ENCODE measurements at places on chromosomes 3 and 15.

DNA sequence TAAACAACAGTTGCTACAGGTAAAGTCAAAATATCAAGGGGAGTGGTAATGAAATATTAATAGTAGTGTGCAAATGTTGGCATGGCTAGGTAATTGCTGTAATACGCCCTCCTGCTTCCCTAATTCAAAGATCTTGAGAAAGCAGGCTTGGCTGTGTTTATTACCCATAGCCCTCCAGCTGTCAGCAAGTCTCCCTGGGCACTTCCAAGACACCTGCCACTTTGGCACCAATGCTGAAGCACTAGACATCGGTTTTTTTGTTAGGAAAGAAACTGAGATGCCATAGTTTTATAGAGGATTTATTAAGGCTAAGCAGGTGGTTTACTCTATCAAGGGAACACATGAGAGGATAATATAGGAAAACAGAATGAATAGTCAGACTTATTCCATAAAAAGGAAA is 64.4 kb downstream of the P2RY1 start:
- DNase-seq: no peak

DNA sequence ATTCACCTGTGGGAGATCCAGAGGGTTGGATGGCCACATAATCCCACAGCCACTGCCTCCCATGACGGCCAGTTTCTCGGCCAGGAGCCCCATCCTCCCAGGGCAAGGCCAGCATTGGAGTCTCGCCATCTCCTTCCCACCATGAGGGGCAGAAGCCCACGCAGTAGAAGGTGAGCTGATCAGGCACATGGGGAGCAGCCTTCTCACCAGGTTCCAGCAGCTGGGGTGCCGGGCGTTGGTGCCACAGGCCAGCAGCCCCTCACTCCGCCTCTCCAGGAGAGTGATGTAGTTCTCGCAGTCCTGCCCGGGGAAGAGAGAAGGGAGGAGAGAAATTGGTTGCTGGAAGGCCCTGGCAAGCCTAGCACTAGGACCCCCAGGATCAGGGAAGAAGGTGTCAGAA is 16.1 kb downstream of the SEMA7A start:
- no peak for DNase-seq

- no peak for DNase-seq
These were observed 101.6 kb downstream of the CBLB start for GRCh38 chr3:105767216-105767615.

DNA sequence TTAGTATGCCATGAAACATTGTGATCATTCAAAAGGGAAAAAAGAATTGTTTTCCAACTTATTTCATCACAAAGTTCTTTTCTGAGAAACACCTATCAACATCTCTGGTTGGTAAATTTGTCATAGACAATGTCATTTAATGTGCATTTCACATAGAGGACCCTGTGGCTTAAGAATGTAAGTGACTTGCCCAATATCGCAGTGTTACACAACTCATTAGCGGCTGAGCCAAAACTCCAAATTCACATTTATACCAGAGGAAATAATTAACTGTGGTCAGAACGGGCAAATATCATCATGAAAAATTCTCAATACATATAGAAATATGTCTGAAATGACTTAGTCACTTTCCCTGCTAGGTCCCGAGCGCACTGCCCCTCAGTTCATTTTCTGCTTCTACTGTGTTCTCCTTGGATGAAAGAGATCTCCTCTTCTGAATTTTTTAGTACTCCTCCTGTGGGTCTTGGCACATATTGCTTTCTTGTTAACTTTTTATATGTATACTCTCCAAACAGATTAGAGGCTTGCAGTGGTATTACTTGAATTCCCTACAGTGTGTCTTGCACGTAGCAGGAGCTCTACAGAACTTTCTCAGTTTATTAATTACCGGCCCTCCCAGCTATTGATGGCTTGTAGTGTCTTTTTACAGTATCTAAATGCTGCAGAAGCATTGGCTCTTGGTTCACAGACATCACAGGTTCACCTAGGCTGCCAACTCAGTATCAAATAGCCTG is 33.1 kb downstream of the PTX3 start:
- no peak for DNase-seq

GRCh38 chr3:2098398-2099027 is at the start of gene CNTN4:
Gene CNTN4, plus strand, starts transcription at chr3:2098866.
- no peak for DNase-seq

DNA sequence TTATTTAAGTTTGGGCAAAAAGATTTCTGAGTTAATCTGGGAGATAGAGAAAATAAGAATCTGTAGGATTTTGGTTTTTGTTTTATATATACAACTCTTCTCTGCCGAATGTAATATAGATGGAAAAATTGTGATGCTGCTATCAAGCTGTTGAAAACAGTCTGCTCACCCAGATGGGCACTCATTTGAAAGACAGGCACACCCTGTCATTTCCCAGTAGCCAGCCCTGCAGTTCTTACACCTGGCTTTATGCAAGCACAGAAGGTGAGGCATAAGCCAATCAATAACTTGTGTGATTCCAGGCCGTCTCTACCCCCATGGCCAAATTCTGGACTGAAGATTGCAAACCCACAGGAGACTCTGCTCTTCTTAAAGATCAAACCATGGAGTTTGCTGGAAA is 27.1 kb upstream of the PTX3 start:
- no peak for DNase-seq

DNA sequence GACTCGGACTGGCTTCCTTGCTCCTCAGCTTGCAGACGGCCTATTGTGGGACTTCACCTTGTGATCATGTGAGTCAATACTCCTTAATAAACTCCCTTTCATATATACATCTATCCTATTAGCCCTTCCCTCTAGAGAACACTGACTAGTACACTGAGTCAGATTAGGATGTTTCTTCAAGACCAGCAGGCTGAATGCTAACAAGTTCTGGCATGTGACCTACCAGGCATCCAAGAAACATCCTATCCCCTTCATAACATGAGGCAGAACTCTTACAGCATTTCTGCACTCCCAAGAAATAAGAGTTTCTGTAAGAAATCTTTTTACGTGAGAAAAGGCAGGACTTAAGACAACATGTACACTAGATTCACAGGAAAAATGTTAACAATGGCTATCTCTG is 9.3 kb downstream of the CFAP92 start:
- DNase-seq: no peak

DNA sequence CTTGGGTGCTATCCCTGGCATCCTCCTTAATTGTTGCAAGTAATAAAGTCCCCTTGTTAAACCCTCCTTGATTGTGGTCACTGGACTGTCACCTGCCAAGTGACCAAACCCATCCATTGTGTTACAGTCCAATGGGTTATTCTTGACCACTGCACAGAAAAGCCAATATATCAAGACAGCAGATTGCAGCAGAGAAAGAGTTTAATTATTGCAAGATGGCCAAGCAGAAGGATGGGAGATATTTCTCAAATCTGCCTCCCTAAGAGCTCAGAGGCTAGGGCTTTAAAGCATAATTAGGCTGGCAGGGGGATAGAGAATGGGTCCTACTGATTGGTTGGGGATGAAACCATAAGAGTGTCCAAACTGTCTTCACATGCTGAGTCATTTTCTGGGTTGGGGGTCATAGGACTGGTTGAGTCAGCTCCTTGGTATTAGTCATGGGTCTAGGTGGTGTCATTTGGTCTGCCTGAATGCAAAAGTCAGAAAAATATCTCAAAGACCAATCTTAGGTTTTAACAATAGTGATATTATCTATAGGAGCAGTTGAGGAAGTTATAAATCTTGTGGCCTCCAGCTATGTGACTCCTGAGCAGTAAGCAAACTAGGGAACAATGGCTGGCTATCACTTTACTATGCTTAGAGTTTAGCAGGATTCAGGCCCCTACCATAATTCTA is 19.1 kb upstream of the XYLB start:
- DNase-seq: no peak

GRCh38 chr3:33035596-33035995 is 61.4 kb downstream of the GLB1 start:
- no peak for DNase-seq

DNA sequence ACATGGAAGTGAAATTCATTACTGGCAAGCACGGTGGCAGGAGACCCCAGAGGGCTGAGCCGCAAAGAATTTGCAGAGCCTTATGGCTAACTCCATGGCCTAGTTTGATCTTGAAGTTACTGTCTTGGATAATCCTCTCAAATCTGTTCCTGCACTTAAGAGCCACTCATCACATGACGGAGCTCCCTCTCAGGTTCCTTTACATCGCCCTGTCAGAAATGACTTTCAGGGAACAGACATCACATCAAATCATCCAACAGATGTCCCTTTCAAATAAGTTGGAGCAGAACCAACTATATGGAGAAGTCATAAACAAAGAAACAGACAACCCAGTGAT is 328.8 kb upstream of the THBS1 start:
- DNase-seq: no peak

DNA sequence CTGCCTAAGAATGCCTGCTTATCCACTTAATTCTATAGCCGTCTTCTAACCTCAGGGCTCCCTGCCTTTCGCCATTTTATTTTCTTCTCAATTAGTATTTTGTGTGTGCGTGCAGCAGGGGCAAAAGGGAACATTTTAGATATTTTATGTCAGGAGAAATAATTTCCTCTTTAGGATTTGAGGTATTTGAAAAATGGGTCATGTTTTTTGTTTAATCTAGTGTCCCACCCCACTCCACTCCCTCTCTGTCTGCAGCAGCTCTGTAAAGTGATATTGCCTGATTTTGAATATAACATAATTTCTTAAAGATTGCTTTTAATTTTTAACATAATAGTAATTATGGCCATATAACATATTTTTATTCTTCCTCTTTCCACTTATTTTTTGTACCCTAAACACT is 593.2 kb upstream of the DPPA4 start:
- no peak for DNase-seq

- no peak for DNase-seq
These were observed 87.3 kb upstream of the ANKRD34C start for GRCh38 chr15:79195239-79195638.

DNA sequence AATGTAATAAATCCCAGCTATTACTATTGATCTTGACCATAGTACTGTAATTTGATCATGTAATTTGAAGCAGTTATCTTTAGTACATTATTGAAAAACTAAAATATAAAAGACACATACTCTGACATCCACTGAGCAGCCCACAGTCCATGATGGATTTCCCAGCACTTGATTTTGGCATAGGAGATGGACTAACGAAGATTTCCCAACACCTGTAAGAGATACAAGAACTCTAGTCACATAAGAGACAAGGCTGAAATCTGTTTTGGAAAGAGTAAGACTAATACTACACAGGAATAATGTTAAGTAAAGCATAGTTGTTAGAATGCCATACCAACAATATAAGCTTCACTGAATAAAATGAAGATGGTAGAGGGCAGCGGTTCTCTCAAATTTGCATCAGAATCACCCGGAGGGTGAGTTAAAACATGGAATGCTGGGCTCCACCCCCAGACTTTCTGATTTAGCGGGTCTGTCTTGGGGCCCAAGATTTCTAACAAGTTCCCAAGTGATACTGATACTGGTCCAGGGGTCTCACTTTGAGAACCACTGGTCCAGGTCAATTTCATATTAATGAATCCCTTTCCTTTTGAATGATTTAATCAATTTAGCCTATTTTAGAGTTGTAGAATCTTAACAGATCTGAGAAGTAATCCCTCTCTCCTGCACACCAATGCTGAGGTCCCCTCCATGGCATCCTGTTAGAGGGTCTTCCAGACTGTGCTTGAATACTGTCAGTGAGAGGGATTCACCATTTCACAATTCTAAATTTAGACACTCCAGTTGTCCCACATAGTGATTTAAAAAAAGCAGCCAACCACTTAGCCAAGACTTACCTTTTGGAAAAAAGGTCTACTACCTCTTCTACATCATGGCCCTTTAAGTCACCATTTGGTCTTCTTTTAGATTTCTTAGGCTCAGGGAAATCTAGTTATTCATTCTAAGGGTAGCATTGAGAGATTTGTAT is 11.5 kb downstream of the RABL3 start:
- DNase-seq: no peak

DNA sequence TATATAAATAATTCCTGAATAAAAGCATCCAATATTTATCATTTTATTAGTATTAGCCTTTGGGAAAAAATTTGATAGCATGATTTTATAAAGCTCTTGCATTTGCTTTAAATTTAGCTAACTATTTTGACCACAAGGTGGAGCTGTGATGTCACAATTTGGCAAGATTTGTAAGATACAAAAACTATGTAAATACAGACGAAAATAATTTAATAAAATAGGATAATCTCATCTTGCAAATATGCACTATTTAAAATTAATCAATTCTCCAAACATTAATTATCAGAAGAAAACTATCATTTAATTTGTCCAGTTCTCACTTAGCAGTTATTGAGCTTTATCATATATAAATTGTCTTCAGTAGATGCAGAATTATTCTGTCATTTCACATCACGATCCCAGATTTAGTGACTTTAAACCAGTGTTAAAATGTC is 95.4 kb downstream of the PLOD2 start:
- no peak for DNase-seq

DNA sequence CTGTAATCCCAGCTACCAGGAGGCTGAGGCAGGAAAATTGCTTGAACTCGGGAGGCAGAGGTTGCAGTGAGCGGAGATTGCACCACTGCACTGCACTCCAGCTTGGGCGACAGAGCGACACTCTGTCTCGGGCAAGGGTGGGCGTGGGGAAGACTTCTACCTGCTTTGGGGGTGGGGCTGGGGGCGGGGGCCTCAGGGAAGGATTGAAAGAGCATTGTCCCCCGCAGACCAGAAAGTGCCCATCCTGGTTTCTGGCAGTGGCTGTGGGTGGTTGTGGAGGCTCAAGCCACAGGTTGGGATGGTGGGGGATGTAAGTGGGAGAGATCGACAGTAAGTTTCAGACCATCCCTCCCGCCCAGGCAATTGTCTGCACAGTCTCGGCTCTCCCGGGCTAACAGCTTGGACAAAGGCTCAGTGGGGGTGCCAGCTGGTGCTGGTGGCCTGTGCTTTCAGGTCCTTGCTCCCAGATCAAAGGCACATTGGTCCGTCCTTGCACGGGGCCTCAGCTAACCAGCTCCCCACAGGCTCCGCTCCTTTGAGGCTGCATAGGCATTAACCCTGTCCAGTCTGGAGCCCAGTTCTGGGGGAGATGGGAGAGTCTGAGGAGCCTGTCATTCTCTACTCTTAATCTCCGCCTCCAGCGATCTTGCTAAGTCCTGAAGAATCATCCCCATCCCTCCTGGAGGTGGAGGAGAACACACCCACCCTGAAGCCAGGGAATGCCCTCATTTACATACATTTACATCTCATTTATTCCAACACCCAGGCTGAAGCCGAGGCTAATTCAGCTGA is 8.6 kb downstream of the SCN5A start:
- DNase-seq: no peak

DNA sequence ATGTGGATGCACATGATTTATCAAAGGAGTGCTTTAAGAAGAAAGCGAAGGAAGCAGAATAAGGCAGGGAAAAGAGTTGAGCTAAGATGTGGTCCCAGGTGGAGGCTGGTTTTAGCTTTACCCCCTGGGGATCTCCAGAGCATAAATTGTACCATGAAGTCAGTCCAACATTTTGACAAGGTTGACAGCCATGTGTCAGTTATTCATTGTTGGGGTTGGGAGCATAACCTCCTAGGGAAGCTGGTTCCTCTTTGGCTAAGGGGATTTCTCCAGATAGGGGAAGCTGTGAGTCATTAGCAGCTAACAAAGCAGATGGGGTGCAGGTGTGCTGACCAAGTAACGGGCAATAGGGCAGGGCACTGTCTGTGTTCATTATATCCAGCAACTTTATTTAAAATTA is 123.7 kb upstream of the IGSF10 start:
- DNase-seq: no peak

- no peak for DNase-seq
These were observed 36.4 kb upstream of the DNAJC13 start for GRCh38 chr3:132380920-132381319.
